ENCODE measurements at places on chromosomes 6 and 20. TPM values are rescaled to one million over a fixed set of nuclear protein-coding genes. Genes with fewer than 3 reads are reported as not detected.

BMP7 gene
- total RNA-seq = 0.13 TPM

GNAS-AS1 gene
- total RNA-seq = 5.7 TPM

SLC22A2 gene
- total RNA-seq = not detected

RFX6 gene
- not detected for total RNA-seq

HEY2 gene
- not detected for total RNA-seq

CEP162 gene
- 6.0 TPM for total RNA-seq

PACRG gene
- not detected for total RNA-seq

TNXB gene
- 15.1 TPM for total RNA-seq

SCAF8 gene
- total RNA-seq = 21.6 TPM

GLP1R gene
- total RNA-seq = not detected

MOCS1 gene
- total RNA-seq = not detected

SSTR4 gene
- total RNA-seq = not detected

ARFGAP1 gene
- 89.0 TPM for total RNA-seq

SAPCD1 gene
- 16.9 TPM for total RNA-seq

MYH7B gene
- 2.3 TPM for total RNA-seq

DLL1 gene
- not detected for total RNA-seq

SALL4 gene
- 3.8 TPM for total RNA-seq

RPN2 gene
- 164 TPM for total RNA-seq

TBC1D22B gene
- total RNA-seq = 14.6 TPM

FAXC gene
- total RNA-seq = 3.3 TPM

TSPO2 gene
- not detected for total RNA-seq
